GM19239 (cell line): ENCODE measurements at places on chromosomes 7 and 10.

GRCh38 chr7:54556121-54556520 lies 13.9 kb downstream of the VSTM2A start:
- DNase-seq, result no peak

GRCh38 chr10:19606968-19607367 lies 209.3 kb upstream of the PLXDC2 start:
- no peak for DNase-seq

DNA sequence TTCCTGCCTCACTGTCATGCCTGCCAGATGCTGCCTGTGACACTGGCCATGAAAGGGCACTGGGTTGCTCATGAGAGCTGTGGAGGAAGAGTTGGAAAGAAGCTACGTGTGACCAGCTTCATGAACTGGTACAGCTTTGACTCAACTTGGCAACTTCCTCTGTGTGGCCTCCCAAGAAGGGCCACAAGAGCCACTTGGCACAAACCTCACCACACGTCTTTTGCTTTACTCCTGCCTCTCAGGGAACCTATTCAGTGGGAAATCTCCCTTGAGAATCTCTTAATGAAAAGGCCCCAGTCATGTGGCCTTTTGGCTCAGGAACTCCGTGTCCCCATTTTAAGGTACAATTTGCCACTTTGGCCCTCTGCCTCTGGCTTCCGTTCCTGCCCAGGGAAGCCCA lies 54.5 kb downstream of the FRMD4A start:
- DNase-seq, result no peak

DNA sequence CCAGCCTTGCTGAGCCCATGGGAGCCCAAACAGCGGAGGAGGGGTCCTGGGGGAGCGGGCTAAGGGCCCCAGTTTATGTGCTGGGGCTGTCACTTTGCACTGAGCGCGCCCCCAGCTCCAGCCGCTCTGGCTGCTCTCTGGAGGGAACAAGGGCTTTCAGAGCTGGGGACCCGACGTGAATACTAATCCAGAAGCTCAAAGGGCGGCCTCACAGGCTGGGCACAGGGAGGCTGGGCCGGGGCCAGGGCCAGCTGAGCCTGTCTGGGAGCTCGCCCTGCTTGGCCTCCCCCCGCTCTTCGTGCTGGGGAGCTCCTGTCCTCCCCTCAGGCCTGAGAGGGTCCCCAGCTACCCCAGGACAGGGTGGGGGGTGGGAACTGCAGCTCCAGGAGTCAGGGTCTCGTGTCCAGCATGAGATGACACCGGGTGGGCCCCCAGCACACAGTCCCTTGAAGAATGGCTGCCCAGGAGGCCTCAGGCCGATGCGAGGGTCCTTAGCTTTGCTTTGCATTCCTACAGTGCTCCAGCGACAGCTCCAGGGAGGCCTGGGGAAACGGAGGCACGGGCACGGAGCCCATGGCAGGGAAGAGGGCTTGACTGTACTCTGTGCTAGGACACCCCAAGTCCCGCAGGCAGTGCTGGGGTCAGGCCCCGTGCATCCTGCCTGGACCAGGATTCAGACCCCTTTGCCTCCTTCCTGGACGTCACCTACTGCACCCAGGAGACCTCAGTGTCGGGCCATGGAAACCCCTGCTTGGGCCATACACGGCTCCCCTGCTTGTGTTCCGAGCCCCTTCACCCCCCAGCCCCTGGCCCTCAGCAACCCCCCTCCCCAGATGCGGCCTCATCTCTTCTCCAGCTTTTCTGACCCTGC lies 5.8 kb upstream of the AMZ1 start:
- no peak for DNase-seq

DNA sequence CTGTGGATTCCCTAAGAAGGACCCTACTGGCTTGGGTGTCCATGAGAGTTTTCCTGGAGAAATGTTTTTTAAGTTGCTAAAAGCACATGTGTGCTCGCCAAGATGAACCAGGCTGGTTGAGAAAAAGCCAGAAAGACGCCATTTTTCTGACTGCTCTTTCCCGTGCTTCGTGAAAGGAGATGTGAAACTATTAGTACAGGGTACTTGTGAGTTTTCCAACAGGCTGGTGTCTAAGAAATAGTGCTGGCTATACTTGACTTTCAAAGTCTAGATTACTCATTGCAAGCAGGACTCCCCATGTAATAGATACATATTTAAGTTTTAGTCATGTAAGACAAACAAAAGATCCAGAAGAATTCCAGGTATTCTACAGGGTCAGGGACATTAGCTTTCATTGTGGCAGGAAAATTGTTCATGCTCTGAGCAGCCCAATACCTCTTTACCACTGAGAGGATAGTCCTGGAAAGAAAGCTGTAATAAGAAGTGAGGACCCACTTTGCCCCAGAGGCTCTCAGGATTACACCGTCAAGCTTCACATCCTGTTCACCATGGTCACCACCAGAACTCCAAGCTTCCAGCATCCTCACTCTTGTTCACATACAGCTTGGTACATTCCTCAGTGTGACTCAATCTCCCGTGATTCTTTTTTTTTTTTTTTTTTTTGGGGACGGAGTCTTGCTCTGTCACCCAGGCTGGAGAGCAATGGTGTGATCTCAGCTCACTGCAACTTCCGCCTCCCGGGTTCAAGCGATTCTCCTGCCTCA lies 43.8 kb upstream of the ICA1 start:
- no peak for DNase-seq

- no peak for DNase-seq
Observed at GRCh38 chr10:49139846-49140195, 6.0 kb upstream of the FAM170B start.

- no peak for DNase-seq
Observed at GRCh38 chr10:107733328-107734130, 569.0 kb upstream of the SORCS1 start.

GRCh38 chr10:12741360-12741804 lies 260.1 kb downstream of the CCDC3 start:
- DNase-seq, result no peak

- no peak for DNase-seq
Observed at GRCh38 chr10:112807013-112807412, 143.0 kb upstream of the TCF7L2 start.

DNA sequence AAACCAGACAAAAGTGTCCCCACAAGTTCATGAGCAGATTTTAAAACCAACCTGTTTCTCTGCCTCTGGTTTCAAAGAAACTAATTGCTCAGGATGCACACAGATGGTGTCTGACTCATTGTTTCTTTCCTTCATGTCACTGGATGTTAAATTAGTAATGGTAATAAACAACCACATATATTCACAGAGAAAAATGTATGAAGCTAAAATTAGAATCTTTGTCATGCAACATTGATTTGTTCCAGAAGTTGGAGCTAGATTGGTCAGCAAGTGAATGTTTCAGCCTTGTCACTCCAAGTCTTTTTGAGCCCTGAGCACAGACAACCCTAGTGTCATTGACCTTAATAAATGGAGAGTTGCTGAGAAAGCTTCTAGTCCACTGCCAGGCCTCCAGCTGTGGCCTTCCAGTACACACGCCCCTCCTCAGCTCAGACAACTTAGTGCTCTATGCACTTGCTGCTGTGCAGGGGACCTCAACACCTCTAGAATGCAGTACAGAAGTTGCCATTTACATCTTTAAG lies 175.9 kb downstream of the CCDC71L start:
- no peak for DNase-seq

DNA sequence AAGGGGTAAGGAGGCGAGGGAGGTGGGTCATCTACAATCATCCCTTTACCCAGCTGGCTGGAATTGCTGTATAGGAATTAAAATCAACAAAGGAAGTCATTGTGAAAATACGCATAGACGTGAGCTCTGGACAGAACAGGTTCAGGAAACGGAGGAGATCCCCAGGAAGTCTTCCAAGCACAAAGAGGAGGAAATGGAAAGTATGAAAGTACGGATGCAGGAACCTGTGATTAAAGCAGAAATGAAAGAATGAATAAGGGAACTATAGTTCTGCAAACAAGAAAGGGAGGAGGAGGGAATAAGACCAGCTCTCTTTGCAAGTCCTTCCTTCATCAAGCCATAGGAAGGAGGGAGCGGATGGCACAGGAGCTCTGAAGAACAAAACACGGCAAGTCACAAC lies 61.8 kb downstream of the PYROXD2 start:
- DNase-seq, result no peak

DNA sequence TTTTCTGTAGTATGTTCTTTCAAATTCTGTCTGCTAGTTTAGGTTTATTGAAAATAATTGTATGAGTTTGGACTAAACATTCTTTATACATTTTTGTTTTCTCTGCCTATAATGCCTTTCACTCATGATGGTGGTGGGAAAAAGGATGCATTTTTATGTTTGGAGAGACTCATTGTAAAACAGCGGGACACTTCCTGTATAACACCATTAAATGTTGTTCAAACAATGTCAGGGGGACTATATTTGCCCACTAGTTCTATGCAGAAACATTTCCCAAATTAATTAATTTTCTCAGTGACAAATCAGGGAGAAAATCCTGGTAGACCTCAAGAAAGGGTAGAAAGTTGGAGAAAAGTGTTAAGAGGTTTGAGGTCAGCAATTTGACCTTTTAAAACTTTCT lies 207.7 kb downstream of the MALRD1 start:
- DNase-seq, result no peak

DNA sequence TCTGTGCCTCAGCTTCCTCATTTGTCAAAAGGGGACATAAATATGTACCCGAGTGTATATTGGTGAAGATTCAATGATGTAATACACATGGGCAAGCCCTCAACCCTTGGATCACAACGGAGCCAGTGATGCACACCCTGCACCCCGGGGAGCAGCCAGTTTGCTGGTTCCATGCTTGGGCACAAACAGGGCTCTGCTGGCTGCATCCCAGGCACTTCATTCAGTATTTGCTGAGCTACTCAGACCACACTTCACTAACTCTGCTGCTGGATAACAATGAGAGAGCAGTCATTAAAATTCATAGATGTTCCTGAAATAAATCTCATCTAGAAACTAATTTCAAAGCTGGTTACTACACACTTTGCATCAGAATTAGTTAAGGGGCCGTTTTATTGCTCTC lies 72.0 kb downstream of the SCRN1 start:
- no peak for DNase-seq

GRCh38 chr7:2870471-2870931 lies 26.4 kb upstream of the GNA12 start:
- DNase-seq, result no peak

- peak; percentile 9 for DNase-seq
Observed at GRCh38 chr7:31192986-31193385, 140.9 kb downstream of the ADCYAP1R1 start.

DNA sequence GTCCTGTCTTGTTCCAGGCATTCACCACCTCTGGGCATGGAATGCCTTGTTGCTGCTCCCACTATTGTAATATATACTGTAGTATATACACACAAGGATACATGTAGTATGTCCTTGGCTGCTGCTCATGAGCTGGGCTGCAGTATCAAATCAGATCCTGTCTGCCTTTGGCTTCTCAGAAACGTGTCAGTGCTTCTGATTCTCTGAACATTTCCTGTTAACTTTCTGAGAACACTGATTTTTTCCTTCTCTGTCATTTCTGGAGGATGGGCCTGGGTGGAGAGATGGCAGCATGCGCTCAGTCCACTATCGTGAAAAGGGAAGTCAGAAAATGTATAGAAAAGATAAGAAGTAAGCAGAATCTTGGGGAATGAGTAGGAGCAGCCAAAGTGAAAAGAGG lies 12.2 kb downstream of the SFTPA2 start:
- DNase-seq, result no peak

DNA sequence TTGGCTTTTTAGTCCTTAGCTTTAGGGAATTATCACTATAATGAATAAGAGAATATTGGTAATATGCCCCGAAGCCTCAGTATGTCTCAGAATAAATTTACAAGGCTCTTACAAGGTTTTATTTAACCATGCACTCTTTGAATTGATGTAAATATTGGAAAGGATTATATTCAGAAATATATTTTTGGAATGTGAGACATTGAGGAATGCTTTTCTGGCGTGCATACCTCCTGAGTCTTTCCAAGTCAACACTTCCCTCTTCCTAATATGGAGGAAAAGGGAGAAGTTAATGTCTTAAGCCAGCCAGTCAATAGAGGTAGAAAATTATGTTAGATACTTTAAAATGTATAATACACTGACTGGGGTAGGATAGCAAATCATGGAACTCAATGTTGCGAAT lies 1.2 kb upstream of the OR2F1 start:
- no peak for DNase-seq

DNA sequence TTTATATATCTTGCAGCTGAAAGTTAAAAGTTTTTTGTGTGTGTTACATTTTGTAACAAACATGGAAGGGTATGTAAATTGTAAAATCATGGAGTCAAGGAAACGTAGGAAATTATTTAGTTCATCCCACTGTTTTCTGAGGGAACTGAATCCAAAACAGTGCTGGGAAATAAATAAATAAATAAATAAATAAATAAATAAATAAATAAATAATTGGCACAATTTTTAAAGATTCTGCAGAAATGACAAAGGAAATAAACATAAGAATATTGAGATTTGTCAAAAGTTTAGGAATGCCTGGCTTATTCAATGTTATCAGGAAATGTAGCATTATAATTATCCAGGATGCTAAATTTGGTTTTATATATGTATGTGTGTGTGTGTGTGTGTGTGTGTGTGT lies 91.4 kb upstream of the AGBL3 start:
- no peak for DNase-seq

DNA sequence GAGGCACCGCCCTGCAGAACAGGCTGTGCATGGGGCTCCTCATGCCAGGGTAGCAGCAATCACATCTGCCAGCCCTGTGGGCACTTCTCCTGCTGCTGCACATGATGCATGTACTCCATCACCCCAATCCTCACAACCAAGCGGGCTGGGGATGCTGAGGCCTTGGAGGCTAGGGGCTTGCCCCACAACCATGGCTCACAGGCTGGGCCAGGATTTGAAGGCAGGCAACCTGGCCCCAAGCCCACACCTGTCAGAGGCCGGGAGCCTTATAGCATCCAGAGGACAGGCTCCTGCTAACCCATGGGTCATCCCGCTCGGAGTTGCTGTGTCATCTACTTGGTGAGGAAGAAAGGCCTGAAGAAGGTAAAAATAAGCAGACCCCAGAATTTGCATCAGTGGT lies 2.2 kb downstream of the POLM start:
- no peak for DNase-seq

- DNase-seq, result no peak
Observed at GRCh38 chr7:131581241-131582051, 25.0 kb upstream of the PODXL start.

DNA sequence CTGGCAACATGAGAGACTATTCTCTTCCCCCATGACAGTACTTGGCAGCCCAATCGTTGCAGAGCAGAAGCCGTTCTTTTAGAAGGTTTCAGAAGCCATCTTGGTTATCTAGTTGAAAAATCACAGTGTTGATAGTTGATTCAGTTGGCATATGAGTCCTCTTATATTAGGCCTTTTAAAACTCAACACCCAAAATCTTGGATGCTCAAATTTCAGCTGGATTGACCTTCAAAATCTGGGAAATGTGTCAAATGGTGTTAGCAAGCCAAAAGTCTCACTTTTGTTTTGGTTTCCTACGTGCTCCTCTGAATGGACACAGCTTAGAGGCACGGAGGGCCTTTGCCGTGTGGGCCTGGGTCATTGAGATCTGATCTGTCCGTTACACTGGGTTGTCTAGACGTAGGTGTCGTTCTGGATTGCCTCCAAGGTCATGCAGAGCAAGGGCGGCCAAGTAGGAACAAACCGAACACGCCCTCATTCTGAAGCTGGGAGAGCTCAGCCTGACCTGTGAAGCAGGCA lies 59.3 kb upstream of the BMPER start:
- no peak for DNase-seq

GRCh38 chr10:32256613-32257437 lies 90.1 kb downstream of the EPC1 start:
- peak; percentile 41 for DNase-seq
